ENCODE measurements at places on chromosomes 7 and 10.

DNA sequence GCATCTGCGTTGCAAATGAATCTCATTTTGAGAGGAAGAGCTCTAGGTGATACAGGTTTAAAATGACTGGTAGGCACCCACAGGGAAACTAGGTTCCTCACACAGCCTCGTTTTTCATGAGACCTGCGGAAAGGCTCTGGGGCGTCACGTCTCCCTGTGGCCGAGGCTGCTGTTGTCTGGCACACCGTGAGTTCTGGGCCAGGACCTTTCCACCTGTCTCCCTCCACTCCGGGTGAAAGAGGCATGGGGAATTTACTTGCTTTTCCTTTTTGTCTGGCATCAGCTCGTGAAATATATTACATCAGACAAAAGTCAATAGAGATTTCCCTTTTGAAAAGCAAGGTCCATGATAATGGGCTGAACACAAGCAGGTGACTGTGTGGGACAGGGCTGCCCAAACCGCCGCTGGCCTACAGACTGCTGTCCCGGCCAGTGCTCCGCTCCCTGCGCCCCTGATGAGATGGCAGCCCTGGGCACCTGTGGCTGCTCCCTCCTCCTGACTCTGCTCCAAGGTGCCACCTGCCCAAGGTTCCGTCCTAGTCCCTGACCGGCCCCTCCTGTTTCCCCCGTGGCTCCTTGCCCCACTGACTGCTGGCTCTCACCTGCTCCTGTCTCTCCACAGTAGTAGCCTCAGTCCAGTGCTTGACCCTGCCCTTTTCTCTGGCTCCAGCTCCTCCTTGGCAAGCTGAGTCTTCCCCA lies 109.6 kb downstream of the NKX6-2 start:
- no peak for DNase-seq

GRCh38 chr7:68730194-68730593 lies 868.1 kb upstream of the AUTS2 start:
- DNase-seq, result no peak

DNA sequence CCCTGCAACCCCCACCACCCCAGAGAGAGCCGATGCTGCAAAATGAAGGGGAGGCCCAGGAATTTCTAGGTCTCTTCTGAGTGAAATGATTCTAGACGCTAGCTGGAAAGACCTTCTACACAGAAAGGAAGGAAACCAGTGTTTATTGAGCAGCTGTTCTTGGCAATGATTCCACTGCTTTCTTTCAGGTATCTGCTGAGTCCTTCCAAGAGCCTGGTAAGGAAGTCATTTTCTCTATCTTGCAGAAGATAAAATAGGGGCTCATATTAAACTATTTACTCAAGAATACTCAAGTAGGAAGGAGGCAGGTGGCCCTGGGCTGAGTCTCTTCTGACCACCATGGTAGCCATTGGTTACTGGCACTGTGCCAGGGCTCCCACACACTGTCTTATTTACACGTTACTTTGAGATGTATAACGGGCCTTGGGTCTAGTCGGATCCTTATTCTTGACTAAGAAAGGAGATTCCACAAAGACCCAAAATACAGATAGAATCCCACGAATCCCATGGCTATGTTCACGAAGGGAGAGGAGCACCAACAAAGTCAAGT lies 112.1 kb downstream of the GALNT11 start:
- DNase-seq, result no peak

GRCh38 chr10:4652111-4653010 lies 173.6 kb upstream of the AKR1E2 start:
- DNase-seq, result no peak

DNA sequence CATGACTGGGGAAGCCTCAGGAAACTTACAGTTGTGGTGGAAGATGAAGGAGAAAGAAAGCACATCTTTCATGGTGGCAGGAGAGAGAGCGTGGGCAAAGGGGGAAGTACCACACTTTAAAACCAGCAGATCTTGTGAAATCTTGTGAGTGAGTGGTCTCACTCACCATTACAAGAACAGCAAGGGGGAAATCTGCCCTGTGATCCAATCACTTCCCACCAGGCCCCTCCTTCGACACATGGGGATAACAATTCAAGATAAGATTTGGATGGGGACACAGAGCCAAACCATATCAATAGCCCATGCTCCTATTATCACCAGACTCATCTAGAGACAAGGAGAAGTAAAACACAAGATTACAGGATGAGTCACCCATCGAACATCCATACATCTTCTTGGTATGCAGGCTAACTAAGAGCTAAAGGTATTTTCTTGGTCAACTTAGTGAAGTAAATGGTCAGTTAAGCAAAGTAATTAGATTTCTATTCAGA lies 55.3 kb upstream of the YAE1 start:
- DNase-seq, result no peak

- no peak for DNase-seq
Observed at GRCh38 chr7:133770863-133771492, 356.2 kb upstream of the LRGUK start.

DNA sequence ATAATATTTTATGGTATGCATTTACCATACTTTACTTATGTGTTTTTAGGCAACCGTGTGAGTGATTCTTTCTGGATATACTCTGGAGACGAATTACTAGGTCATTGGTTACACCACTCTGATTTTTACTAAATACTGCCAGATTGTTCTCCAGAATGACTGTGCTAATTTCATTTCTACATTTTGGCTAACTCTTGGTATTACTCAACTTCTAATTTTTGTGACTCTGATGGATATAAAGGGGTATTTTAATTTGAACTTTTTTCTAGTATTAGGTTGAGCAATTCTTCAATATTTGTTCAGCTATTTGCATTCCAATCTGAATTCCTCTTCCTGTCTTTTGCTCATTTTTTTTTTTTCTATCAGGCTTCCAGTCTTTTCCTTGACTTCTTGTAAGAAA lies 223.6 kb downstream of the MDFIC start:
- no peak for DNase-seq

GRCh38 chr7:32378988-32379387 lies 111.2 kb downstream of the LSM5 start:
- DNase-seq, result no peak

DNA sequence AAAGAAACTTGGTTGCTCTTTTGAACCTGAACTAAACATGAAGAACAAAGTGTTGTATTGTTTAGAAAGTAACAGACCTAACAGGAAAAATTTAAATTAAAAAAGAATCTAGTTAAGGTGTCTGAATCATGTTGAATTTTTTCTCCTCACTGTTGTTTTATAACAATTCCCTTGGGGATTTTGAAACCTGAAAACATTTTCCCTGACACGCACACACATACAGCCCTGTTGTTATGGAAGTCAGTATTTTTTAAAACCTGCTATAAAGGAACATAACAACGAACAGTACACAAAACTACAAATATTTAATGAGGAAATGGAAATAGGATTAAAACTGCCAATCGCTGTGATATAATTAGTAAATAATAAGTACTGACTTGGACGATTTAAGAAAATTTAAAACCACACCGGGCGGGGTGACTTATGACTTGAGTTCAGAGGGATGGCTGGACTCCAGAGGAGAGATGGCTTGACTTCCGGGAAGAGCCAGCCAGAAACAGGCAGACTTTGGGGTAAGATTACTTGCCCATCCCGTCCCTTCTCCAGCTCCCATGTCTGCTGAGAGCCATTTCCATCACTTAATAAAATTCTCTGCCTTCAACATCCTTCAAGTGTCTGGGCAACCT lies 16.2 kb upstream of the SPOCK2 start:
- no peak for DNase-seq

DNA sequence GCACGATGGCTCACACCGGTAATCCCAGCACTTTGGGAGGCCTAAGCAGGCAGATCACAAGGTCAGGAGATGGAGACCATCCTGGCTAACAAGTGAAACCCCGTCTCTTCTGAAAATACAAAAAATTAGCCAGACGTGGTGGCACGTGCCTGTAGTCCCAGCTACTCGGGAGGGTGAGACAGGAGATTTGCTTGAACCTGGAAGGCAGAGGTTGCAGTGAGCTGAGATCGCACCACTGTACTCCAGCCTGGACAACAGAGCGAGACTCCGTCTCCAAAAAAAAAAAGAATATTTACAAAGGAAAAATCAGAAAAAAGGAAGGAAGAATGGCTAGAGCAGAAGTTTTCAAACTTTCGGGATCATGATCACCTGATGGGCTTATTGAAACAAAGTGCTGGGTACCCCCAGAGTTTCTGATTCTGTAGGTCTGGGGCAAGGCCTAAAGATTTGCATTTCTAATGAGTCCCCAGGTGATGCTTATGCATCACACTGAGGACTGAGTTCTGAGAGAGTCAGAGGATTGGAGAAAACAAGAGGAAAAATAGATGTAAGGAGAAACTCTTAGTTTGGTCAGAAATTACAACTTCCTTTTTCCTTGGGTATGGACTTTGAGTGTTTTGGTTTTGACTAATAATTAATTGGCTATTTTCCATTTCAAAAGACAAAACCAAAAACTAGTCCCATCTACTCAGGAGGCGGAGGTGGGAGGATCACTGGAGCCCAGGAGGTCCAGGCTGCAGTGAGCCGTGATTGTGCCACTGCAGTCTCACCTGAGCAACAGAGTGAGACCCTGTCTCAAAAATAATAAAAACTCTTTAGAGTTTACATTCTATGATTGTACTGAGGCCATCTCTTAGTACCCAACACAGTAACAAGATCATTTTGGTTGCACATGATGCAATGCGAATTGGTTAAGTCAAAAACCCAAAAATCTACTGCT lies 14.4 kb downstream of the MARCHF5 start:
- DNase-seq, result no peak

DNA sequence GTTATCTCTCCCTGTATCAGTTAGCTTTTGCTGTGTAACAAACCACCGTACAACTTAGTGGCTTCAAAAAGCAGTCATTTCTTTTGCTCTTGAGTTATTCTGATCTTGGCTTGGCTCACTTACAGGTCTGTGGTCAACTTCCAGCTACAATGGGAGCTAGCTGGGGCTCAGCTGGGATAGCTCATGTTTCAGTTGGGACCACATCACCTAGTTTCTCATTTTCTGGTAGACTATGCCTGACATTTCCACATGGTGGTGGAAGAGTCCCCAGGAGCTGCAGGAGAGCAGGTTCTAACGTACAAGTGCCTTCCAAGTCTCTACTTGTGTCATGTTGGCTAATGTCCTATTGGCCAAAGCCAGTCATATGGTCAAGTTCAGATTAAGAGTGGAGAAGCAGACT lies 25.8 kb upstream of the PIP4K2A start:
- DNase-seq, result no peak

- peak; percentile 15 for DNase-seq
Observed at GRCh38 chr10:70053841-70054288, 1.2 kb downstream of the MACROH2A2 start.

DNA sequence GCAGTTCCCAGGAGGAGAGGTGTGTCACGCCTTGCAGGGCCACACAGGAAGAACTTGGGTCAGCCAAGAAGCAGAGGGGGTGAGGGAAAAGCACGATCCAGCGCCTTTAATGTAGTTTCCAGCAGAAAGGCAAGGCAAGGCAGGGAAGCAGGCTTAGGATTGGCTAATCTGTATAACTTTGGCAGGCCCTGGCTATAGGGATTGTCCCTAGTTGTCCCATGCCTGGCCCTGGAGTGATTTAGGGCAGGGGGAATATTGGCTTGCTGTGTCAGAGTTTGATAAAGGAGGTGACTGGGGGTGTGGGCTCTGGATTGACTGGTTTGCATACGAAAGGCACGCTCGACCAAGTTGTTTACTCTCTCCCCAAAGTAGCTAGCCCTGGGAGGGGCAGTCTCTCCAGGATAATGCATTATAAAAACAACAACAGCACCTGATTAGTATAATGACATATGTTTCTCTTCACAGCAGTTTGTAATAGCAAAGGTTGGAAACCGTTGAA lies 44.5 kb downstream of the RBM28 start:
- DNase-seq, result no peak

DNA sequence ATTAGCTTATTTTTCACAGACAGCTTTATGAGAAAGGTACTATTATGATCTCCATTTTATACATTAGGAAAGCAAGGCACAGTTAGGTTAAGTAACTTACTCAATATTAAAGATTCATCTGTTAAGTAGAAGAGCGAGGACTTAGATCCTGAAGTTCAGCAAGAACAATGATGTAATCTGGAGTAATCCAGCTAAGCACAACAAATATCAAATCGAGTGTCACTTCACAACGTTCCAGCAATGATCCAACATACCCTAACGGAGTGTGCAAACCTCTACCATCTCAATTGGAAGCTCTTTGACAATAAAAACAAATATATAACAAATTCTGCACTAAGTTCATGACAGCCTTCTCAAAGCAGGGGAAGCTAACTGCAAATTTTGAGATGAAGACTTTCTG lies 121.3 kb downstream of the CALCR start:
- no peak for DNase-seq

DNA sequence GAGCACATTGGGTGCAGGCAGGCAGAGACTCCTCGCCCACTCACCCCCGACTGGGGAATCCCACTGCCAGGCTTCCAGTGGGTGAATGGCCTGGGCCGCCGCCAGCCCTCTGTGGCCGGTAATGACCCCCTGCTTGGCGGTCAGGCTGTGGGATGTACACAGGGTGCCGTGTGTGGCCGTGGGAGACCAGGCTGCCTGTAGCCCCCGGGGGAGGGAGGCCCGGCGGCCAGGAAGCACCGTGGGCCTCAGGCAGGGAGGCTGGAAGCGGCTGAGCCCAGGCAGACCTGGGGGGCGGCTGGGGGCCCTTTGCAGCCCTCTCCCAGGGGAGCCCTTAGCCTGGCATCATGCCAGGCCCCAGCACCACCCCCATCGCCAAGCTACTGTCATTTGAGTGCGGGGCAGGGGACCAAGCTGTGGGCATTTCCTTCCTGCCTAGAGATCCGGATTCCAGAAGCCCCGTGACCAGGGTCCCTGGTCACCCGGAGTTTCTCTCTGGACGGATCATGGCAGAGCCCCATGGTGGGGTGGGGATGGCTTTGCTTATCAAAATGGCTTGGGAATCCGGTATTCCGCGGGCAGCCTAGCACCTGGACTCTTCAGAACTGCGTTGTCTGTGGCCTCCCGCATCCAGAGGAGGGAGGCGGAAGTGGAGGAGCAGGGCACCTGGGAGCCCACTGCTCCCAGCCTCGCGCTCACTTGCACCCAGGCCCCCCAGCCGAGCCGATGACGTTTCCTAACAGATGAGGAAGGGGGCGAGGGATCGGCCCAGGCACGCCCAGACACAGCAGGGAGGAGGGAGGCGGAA lies 1.1 kb downstream of the TTYH3 start:
- peak; percentile 6 for DNase-seq

DNA sequence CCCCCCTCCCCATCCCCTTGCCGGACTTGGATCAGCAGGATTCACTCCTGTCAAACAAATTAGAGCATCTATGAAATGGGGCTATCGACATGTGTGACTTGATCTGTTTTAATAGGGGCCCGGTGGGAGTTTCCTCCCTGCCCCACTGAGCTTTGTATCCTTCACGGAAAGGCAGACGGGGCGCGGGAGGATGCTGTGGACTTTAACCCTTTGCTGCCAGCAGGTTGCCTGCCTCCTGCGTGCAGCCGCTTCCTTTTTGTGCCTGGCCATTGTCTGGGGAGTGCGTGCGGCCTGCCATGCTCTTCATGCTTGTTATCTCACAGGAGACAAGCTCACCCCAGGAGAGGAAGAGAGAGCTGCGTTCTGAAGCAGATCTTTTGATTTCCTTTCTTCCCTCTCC lies 512.8 kb upstream of the GALNT17 start:
- DNase-seq, result no peak

All from HCT116 (cell line).